ENCODE measurements at places on chromosomes 7 and 10. TPM values are rescaled to one million over a fixed set of nuclear protein-coding genes. Genes with fewer than 3 reads are reported as not detected.

Gene ELFN1
- 1.2 TPM for total RNA-seq

Gene COBL
- not detected for total RNA-seq

Gene YKT6
- 105 TPM for total RNA-seq

Gene HSPA14
- 10.2 TPM for total RNA-seq

Gene PNLIP
- total RNA-seq: not detected

Gene SFRP5
- total RNA-seq: not detected

Gene WAC
- 51.2 TPM for total RNA-seq

Gene MRLN
- not detected for total RNA-seq

Gene LAMB1
- 969 TPM for total RNA-seq

Gene STRA8
- not detected for total RNA-seq

Gene PRSS37
- not detected for total RNA-seq

Gene TMEM270
- total RNA-seq: not detected

Data from endothelial cell of coronary artery (primary cell).